ENCODE measurements at places on chromosomes 3 and 15.

- no peak for DNase-seq
Measured at GRCh38 chr3:22593638-22594037, 609.5 kb upstream of the UBE2E2 start.

DNA sequence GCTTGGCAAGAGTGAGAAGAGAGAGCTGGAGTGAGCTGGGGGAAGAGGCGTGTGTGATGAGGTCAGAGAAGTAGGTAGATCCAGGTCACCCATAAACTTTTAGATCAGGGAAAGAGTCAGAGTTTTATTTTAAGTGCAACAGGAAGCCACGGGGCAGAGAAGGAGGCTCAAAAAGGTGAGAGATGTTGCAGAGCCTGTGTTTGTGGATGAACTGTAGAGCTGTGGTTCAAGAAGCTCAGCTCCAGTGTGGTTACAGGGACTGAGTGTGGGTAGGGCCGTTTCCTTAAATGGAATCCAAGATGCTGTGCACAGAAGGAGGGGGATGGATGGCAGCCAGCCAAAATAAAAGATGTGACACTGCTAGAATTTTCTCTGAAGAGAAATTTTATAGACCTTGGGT, 337.2 kb downstream of the SATB1 start:
- no peak for DNase-seq

- no peak for DNase-seq
Measured at GRCh38 chr15:29093696-29094343, 175.8 kb downstream of the NSMCE3 start.

DNA sequence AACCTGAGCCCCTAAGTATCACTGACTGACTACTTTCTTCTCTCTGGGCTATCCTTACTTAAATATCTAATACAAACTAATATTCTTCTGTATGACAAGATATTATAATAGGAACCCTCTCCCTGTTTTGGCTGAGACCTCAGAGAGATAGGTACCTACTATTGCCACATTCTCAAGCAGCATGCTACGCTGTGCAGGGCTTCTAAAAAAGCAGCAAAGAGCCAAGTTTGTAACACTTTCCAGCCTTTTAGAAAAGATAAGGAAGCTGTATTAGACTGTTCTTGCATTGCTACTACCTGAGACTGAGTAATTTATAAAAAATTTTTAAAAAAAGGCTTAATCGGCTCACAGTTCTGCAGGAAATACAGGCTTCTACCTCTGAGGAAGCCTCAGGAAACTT, 126.8 kb upstream of the ABI3BP start:
- no peak for DNase-seq

DNA sequence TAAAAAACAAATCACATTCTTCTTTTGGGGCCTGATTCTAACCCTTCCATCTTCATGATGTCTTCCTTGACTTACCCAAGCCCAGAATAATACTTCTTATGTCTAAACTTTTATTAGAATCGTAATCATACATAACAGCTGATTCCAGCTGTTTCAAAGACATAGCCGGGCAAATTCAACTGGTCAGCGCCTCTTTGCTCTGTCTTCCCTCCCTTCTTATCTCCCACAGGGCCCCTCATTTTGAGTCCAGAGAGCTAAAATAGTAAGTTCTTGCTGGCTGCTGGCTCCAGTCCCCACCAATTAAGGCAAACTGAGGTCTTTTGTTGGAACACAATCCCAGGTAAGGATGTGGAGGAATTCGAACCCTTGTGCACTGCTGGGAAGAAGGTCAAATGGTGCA, 108.6 kb downstream of the ADCY5 start:
- no peak for DNase-seq

Data from stimulated activated CD8-positive, alpha-beta memory T cell treated with anti-CD3 and anti-CD28 coated beads, Interleukin-15, amount 100 ng/mL, for 4 hours (primary cell).